ENCODE measurements at places on chromosomes 1 and 21. TPM values are rescaled to one million over a fixed set of nuclear protein-coding genes. Genes with fewer than 3 reads are reported as not detected.

DNA sequence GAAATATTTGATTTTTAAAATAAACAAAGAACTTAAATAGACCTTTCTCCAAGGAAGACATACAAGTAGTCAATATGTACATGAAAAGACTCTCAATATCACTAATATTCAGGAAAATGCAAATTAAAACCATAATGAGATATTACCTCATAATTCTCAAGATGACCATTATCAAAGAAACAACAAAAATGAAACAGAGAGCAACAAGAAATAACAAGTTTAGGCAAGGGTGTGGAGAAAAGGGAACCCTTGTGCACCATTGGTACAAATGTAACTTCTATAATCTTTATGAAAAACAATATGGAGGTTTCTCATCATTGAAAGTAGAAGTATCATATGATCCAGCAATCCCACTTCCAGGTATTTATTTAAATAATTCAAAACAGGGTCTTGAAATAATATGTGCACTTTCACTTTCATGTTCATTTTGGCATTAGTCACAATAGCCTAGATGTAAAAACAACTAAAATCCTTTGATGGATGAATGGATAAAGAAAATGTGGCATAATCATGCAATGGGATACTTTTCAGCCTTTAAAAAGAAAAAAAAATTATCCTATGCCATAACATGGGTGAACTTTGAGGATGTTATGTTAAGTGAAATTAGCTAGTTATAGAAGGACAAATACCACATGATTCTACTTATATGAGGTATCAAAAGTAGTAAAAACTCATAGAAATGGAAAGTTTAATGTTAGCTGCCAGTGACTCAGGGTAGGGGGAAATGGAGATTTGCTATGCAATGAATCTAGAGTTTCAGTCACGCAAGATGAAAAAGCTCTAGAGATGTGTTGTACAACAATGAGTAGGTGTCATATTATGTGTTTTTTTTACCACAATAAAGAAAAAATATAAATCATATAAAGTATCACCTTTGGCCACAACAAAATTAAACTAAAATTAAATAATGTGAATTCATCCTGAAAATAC lies 114.5 kb upstream of the LYPLAL1 start:
- DNase-seq, result no peak

DNA sequence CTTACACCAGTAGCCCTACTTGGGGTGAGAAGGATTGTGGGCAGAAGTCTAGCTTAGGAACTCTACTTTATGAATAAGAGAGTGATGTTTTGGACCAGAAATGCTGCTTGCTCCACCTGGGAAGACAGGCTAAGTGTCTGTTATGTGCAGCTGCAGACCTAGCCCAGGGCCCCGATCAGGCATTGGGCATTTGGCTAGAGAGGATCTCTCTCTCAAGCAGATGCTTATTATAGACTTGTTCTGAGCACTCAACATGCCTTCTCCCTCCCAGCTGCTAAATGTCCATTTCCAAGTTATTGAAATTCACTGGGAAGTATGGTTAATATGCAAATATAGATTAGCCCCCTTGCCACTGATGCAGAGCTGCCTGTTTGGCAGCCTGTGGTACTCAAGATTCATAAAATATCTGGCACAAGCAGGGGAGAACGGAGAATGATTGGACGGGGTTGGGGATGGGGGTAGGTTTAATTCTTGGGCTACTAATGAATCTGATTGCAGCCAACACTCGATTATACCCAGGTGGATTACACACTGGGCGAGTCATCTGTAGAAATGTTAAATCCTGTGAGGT lies 115.9 kb downstream of the KCND3 start:
- no peak for DNase-seq

DNA sequence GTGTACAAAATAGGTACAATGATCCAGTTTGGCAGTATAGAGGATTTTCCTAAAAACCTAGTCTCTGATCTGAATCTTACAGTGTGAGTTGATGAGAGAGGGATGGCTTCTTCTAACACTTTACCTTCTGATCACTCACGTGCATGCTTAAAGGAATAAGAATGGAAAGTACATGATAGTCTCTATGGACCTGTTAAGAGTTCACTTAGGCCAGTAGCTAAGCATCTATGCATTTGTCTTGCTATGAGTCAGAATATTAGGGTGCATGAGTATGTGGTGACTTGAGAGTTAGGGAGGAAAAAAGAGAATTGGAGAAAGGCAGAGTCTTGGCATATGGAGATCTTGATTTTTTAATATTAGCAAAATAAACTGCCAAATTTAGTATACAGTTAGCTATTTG lies 206.3 kb downstream of the COL11A1 start:
- DNase-seq, result no peak

DNA sequence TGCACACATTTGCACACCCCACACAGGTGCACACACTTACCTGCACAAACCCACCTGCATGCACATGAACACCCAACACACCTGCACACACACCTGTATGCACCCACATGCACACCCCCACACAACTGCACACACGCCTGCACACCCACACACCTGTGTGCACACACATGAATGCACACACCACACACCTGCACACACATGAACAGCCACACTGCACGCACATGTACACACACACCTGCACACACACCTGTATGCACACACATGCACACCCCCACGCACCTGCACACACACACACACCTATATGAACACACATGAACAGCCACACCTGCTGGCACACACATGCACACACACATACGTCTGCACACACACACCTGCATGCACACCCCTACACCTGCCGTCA lies 17.9 kb upstream of the TTC34 start:
- no peak for DNase-seq

GRCh38 chr1:100794748-100795645 lies 75.5 kb downstream of the VCAM1 start:
- DNase-seq, result peak; percentile 27

DNA sequence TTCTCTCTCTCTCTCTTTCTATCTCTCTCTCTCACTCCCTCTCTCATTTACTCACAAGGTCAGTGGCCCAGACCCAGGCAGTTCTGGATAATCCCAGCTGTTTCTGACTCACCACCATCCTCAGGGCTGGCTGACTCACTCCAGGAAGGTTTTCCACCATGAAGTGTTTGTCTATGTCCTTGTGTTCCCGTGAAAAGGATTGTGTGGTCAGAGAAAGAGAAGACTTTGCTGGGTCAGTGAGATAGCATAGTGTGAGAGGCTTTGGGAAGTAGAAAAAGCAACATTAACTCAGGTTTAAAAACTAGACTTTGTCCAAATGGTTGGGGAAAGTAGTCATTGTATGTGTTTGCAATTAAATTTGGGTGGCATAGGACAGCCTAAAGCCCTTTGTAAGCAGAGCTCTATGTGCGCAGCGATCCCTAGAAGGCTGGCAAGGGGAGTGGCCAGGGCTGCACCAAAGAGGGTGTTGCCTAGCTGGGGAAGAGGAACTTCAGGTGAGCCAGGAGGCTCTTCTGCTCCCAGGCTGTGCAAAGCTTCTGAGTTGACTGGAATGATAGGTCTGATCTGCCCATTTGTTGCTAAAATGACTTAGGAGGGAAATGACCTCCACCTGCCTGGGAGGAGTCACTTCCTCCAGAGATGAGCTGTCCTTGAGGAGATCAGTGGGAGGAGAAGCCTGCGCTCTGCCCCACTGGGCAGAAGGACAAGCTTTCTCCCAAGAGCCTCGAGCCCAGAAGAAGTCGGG lies 4.9 kb upstream of the CAPN2 start:
- DNase-seq, result no peak

- DNase-seq, result no peak
Measured at GRCh38 chr1:116817582-116818064, 63.4 kb downstream of the CD2 start.

DNA sequence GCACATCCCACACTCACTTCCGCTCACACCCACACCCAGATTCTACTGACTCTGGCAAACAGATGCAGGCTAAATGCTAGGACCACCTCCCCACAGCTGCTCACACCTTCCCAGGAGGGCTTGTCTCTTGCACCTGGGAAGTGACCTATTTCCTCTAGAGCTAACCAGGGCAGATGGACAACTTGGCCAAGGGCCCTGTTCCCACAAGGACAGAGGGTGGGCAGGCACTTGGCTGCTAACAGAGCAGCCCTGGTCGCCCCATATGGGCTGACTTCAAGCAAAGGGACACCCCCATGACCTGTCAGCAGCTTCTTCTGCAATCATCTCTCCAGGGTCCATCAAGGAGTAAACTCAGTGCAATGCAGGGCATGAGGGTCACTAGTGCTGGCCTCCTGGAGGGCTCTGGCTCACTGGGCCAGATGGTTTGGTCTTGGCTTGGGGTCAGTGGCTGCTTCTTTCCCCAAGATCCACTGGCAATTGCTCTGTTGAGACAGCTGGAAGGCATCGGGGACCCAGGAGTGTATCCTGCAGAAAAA lies 641.5 kb downstream of the PLPP3 start:
- no peak for DNase-seq

DNA sequence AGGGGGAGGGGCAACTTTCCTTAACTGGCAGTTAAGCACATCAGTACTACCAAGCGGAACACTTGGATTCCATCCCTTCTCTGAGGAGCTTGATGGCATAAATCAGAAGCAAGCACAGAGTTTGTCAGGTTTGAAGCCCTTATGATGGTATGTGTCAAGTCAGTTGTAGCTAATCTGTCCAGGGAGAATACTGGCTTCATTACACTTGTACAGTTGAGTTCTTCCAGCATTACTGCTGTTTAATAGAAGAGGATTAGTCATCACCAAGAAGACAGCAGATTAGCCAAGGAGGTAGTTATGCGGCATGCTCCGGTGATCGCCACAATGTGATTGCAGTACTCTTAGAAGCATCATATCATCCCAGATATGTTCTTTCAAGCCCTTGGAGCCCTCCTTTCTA lies 2.1 kb upstream of the TDRD5 start:
- DNase-seq, result no peak

DNA sequence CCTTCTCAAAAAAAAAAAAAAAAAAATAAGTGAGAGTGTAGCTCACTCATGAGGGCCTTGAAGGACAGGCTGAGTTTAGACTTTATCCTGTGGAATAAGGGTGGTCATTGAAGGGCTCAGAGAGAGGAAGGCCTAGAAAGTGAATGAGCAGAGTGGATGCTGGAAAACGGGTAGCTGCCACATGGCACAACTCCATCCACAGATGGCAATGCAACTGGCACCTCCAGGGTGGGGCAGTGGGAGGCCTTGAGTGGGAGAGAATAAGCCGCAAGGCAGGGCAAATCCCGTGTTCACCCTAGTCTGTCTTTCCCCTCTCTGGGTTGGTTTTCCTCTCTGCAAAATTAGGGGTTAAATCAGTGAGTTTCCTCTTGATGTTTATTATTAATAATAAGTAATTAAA lies 3.1 kb downstream of the TNNI1 start:
- DNase-seq, result no peak

DNA sequence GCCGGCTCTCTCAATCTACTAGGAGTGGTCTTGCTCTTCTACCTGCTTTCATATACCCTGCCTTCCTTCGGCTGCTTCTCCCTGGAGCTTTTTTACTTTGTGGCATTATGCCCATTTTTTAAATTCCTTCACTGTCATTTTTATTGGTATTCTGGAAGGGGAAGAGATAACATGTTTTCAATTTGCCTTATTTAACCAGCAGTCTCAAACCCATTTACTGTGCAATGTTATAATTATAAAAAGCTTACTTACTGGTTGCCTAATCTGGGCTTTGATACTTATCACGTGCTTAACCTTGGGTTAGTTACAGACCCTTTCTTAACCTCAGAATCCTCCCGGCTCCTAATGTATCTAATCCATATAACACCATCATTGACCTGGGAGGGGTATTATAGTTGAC lies 128.1 kb downstream of the SIPA1L2 start:
- DNase-seq, result no peak

GRCh38 chr1:57091642-57092041 lies 125.8 kb upstream of the C8B start:
- no peak for DNase-seq

- DNase-seq, result no peak
Measured at GRCh38 chr1:243851765-243852164, 1.7 kb upstream of the AKT3 start.

- DNase-seq, result no peak
Measured at GRCh38 chr1:23911921-23912320, 1.2 kb downstream of the CNR2 start.

DNA sequence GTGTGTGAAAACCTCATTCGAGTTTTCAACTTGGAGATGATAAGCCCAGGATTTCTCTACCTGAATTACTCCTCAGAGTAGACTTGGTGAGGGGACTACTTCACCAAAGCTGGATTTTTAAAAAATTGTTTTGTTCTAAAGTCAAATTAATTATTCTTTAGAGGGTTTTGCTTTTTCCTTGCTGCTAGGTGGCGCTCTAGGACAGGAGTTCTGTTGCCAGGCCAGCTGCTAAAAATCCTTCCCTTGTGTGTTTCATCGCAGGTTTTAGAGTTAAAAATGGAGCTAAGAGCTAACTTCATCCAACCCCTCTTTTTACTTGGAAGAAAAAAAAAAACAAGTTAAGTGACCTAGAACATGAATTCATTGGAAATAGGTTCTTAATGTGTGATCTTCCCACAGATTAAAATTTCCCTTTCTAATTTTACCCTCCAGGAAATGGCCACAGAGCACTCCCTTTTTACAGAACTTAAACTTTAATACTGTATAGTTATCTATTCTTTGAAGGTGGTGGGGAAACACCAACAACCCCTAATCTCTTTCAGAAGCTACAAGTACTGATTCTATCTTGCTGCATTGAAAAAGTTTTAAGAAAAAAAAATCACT lies 36.7 kb upstream of the FAM163A start:
- DNase-seq, result peak; percentile 72

DNA sequence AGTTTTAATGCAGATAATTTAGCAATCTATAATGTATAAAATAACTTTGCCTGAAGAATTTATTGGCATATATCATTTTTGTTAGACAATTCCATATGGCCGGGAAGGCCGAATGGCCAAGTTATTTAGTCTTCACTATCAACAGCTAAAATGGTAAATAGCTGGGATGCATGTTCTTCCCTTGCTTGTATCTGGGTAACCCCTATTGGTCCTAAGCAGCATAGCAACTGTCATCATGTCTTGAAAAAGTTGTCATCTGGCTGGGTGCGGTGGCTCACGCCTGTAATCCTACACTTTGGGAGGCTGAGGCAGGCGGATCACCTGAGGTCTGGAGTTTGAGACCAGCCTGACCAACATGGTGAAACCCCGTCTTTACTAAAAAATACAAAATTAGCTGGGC lies 340.0 kb upstream of the DPYD start:
- DNase-seq, result no peak

The GNG4 gene
- polyA plus RNA-seq, result 3.4 TPM

The KCNE2 gene
- 1.2 TPM for polyA plus RNA-seq

The DENND2C gene
- 4.5 TPM for polyA plus RNA-seq

The SH3D21 gene
- polyA plus RNA-seq, result 21.4 TPM

The ZNF648 gene
- polyA plus RNA-seq, result 0.33 TPM

The PLA2G5 gene
- not detected for polyA plus RNA-seq

The FAM78B gene
- polyA plus RNA-seq, result 0.83 TPM

The HLX gene
- 7.2 TPM for polyA plus RNA-seq

The LCE1B gene
- polyA plus RNA-seq, result not detected

The NTRK1 gene
- polyA plus RNA-seq, result 0.67 TPM

The PLD5 gene
- polyA plus RNA-seq, result 1.5 TPM
